ENCODE measurements at places on chromosomes 4 and X.

DNA sequence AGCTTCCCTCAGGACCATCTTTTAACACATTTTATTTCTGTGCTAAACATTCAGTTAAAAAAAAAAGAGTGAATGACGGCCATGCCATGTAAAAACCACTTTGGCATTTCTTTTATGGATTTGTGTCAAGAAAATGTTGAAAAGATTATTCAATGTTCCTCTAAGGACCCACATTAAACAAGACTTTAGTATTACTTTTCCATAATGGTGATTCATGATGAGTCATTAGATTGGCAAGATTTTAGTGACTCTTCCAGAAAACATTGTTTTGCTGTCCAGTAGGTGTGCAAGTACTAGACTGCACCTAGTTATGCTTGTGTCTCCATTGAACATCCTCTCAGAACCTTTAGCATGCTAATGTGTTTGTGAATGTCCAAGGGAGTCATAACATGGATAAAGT, 748.6 kb downstream of the STPG2 start:
- no peak for DNase-seq

- DNase-seq: no peak
Observed at GRCh38 chr4:4613641-4614286, 71.9 kb upstream of the STX18 start.

DNA sequence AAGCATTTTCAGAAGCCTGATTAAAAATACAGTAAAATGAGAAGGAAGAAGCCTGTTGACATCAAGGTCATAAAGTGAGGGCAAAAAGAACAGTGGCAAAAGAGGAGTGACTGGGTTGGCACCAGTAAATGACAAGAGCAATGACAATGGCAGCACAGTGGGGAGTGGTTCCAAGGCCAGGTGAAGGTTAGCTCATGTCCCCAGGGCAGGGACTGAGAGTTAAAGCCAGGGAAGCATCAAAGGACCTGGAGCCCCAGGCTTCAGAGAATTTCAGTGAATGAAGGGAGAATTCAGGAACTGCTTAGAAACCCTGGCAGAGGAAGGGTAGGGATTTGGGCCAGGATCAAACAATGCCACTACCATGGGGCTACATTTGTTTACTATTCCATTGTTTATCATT, 8.8 kb upstream of the PIGA start:
- no peak for DNase-seq

DNA sequence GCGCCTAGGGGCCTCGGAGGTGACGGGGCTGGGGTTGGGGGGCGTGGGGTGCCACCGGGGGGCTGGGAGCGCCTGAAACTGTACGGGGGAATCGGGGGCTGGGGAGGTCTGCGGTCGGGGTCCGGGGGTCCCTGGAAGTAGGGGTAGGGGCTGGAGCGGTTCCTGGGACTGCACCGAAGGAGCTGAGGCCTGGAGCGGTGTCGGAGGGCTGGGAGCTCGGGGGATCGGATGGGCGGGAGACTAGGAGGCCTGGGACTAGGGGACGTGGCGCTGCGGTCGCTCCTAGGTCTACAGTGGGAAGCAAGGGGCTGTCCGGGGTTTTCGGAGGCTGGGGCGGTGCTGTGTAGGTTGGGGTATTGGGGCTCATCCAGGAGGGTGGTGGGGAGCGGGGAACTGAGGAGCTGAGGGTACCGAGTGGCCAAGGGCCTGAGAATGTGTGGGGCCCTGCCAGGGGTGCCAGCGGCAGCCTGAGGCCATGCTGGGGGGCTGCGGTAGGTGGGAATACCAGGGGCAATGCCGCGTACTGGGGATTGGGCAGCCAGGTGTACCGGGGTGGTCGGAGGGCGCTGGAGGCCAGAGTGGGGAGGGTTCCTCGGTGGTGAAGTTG, 562 bp downstream of the AKAP17A start:
- no peak for DNase-seq

All from NB4 (cell line).